ENCODE measurements at places on chromosomes 6 and 20.
A peak's percentile ranks its signal among the peaks of the same experiment; 100 is the strongest.

GRCh38 chr20:1391640-1392442 lies 1.0 kb downstream of the FKBP1A start:
- no peak for DNase-seq

GRCh38 chr6:54132587-54132986 lies 21.3 kb downstream of the MLIP start:
- no peak for DNase-seq

DNA sequence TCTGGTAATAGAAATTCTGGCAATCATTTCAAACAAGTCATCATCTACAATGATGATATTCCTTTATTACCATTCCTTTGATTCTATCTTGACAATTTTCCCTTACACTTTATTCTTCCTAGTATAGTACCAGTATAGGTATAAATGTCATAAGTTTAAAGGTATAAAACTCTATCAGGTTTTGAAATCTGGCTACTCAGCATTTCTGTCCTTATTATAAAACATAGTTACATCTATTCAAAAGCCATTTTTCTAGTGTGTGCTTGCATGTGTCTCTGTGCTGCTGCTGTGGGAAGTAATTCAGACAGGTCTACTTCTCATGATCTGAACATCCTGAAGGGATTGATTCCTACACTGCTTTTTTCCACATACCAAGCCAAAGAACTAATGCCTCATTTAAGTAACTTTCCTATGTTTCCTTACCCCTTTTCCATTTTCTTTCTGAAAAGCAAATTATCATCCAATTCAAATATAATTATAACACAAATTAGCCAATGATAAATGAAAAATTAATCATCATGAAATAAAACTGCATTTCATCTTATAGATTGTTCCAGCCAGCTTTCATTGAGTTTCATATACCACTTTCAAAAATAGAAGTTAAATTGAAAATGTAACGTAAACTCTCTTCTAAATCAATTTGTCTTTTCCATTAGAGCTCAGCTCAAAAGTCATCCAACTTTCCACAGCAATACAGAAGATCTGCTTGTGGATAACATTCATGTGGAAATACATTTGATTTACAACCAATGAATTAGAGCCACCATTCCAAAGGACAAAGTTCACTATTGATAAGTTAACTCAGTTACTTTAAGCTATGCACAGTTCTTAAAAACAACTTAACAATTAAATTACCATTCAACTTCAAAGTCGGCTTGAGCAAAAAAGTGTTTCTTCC lies 35.9 kb downstream of the COL12A1 start:
- DNase-seq = no peak

DNA sequence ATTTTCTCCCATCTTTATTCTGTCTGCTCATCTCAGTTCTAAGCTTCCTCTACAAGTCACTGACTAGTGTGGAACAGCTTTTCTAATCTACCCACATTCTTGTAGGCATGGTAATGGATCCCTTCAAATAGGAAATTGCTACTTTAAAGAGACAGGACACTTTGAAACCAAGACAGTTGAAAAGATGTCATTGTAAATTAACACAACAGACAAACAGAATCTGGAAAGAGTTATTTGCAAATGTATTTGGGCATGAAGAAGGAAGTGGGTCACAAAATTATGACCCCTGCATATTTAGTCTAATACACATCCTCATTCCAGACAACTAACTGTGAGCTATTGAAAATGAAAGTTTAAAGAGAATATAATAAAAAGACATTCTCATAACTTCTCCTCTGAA lies 298.2 kb upstream of the MARCKS start:
- no peak for DNase-seq

DNA sequence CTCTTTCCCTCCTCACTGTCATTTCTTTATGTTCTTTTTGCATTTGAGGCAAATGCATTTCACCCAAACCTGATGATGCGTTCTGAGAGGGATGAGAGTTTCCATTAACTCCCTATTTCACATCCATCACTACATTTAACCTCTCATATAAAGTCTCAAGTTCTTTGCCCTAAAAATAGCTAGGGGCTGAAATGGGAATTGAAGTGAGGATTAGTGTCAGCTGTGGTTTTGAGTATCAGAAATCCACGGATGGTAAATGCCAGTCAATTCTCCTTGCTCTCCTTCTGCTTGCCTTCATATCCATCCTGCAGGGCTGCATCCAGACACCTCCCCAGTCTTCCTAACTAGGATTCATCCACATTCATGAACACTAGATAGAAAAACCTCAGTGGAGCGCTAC lies 10.0 kb upstream of the DTNBP1 start:
- DNase-seq = no peak

DNA sequence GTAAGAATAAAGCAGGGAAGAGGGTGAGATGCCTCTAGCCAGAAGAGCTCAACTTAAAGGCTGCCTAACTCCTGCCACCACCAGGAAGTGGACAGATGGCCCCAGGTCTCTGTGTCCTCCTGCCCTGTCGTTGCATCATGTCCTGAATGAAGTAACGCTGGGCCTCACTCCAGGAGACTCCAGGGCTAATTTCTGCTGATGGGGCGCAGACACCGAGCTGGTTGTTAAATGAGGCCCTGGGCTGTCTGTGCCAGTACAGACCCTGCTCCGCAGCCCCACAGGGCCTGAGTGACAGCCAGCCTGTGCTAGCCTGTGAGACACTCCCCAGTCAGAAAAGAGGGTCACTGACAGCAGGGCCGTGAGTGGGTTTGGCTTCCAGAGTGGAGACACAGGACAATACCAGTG lies 6.5 kb downstream of the IP6K3 start:
- DNase-seq = no peak

DNA sequence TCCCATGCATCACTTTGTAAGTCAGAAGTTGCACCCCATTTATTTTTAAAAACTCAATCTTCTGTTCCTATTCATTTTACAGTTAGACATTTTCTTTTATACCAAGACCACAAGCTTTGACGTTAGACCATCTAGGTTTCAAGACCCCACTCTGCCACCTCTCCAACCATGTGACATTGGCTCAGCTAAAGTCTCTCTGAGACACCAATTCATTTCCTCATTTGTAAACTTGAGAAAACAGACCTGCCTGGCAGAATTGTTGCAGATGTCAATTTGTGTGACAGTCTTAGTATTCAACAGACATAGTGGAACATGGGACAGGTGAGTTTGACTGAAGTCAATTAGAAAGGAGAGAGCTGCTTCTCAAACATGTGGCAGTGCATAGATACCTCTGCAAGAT lies 55.6 kb upstream of the CSE1L start:
- no peak for DNase-seq

DNA sequence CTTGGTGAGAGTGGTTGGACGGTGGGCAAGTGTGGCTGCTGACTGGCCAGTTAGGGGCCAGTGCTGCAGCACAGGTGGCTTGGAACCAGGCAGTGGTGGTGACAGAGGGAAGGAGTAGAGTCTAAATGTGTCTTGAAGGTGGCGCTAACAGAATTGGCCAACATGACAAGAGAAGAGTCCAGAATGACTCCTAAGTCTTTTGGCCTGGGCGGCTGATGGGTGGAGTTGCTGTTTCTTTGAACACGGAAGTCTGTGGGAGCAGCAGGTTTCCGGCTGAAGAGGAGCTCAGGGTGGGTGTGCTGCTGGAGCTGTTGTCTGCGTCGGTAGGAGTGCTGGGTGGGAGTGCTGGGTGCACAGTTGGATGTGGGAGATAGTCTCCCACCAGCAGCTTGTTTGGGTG lies 10.1 kb downstream of the LSM14B start:
- no peak for DNase-seq

GRCh38 chr6:166596776-166597507 lies 10.5 kb upstream of the RAMACL start:
- no peak for DNase-seq

DNA sequence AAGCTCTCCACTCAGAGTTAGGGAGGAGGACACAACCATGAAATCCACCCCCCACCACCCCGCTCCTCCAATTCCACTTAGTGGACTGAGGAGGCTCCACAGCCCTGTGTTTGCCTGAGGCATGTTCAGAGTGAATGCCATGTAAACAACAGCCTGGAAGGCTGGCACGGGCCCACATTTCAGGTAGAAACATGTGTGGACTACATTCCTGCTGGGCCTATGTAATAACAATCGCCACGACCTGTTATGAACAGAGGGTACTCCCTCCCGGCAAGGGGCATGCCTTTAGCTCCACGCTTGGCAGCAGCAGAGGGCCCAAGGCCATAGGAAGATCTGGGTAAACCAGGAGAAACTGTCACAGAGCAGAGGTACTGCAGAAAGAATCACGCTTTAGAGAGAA lies 65.5 kb downstream of the ISM1 start:
- no peak for DNase-seq

DNA sequence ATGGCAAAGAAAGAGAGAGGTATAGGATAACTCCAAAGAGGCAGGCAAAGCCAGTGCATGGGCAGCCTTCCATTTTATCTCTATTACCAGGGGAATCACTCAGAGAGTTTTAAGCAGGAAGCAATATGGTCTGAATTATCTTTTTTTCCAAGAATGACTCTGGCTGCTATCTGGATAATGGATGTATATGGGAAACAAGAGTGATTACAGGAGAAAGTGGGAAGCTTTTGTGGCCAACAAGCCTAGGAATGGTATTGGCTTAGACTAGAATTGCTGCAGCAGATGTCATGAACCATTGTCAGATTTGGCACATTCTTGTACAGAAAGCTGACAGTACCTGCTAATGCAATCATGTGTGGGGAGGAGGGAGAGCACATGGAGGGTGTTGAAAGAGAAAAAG lies 73.0 kb upstream of the BTBD3 start:
- no peak for DNase-seq

- DNase-seq = peak; percentile 54
Observed at GRCh38 chr6:142945446-142946180, 637 bp upstream of the HIVEP2 start.

GRCh38 chr20:57266291-57267157 lies at the start of gene BMP7:
Gene BMP7 (minus strand): TSS chr20:57266641. CDS start chr20:57266122, 519 bp downstream.
- DNase-seq = no peak

GRCh38 chr20:22412977-22413868 lies 171.1 kb downstream of the FOXA2 start:
- no peak for DNase-seq

- no peak for DNase-seq
Observed at GRCh38 chr6:153368131-153368530, 237.0 kb upstream of the RGS17 start.
